ENCODE measurements at places on chromosomes 2 and 18.

- DNase-seq: no peak
Measured at GRCh38 chr2:218717262-218717661, 6.6 kb downstream of the TTLL4 start.

DNA sequence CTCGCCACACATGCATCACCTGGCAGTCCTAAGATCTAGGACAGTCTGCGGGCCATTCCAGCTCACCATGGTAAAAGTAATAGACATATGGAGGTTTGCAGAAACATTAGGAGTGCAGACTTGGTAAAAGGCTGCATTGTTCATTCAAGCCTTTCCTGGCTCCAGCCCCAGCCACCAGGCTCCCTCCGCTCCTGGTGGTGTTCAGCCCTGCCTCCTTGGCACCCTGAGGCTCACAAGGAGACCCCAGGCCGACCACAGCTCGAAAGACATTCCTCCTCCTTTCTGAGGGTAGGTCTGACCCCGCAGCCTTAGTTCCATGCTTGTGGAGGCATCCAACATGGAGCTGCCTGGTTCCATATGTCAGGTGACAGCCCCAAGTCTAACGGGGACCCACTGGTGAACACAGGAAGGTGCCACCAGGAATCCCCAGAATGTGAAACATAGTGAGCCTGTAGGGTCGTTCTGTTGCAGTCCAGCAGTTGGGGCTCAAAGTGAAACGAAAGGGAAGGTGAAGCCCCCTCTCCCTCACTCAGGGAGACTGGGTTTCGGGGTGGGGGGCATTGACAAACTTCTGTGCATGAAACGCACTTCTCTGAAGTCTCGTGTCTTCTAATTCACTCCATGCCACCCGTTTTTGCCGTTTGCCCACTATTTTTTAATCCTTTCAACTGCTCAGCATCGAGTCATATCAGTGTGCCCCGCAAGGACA is 5.0 kb upstream of the SP100 start:
- DNase-seq: no peak

DNA sequence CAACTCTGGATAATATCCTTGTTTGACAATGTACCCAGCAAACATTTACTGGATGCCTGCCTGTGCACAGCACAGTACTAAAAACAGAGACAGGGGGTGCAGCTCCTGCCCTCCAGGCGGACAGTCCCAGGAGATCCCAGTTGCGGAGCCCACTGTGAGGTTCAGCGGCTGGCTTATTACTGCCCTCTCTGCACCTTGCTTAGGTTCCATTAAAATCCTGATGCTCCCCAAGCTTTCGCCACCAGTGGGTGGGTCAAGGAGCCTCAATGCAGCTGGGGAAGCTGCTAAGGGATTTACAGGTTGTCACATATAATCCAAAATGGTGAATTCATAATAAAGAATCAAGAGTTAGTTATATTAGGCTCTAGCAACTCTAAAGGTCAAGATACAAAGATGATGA is 38.3 kb downstream of the CRACDL start:
- DNase-seq: no peak

DNA sequence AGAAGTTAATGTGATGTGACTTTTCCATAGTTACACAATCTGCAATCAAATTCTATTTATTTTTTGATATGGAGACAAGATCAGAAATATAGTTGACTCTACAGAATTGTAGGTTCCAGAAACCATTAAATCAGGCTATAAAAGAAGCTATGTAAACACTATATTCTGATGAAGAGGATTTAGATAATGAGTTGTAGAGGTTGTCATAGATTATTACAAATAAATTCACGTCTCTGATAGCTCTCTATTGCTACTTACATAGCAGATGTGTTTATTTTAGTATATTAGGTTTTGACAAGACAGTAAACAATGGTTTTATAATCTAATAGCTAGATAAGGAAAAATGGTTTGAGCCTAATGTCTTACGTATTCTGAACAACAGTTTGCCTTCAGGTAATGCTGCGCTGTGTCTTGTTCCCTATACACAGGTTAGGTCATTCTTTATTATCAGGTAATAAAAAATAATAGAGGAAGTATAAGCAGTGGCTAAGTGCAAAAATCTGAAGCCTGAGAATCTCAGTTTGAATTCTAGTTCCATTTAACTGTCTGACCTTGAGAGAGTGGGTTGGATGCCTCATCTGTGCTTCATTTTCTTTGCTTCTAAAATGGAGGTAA is 93.4 kb downstream of the PPP1R1C start:
- no peak for DNase-seq

DNA sequence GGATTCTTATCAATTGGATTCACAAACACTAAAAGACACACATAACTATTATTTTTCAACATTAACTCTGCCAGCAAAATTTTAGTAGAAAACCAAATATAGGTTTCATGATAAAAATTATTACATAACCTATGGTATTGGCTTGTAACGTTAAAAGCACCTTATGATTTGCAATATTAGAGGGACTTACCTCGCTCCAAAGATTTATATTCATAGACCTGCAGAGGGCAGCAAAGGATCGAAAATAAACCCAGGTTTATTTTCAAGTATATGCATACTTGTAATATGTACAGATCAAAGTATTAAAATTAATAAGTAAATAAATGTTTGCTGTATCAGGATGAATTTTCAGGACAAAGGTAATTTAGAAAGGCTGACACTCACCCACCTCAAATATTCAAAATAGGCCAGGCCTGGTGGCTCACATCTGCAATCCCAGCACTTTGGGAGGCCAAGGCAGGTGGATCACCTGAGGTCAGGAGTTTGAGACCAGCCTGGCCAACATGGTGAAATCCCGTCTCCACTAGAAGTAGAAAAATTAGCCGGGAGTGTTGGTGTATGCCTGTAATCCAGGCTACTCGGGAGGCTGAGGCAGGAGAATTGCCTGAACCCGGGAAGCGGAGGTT is 45.3 kb downstream of the LRPPRC start:
- no peak for DNase-seq

DNA sequence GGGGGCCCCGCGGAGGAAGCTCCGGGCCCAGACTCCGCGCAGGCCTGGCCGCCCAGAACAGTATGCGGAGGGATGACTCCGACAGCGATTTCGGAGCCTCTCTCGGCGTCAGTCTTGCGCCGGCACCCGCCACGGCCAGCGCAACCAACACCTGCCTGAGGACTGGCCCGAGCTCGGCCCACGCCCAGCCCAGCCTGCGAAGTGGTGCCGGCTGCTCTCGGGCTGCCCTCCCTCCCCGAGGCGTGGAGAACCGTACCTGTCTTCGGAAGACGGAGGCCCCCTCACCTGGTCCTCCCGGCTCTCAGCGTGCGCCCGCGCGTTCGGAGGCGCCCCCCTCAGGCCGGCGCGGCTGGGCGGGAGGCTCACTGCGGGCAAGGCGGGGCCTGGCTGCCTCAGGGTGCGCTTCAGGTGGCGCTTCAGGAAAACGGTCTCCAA is at the start of gene M1AP:
TSS of gene M1AP (minus strand) at position 322 of the 435 bp plus-strand sequence. CDS start 8,055 bp downstream, outside the sequence.
- no peak for DNase-seq

DNA sequence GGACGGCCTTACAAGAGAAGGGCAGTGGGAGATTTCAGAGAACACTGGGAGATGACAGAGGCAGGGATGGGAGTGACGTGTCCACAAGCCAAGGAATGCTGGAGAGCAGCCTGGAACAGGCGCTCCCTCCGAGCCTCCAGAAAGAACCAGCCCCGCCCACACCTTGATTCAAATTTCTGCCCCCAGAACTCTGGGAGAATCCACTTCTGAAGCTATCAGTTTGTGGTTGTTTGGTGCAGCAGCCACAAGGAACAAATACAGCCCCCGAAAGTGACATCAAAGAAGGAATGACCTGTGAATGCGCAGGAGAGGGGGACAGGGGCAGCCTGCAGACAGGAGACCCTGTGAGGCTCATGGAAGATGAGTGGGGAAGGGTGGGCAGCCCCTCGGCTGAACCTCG is 67.3 kb downstream of the TWIST2 start:
- no peak for DNase-seq

GRCh38 chr2:105671156-105671555 is 73.6 kb upstream of the NCK2 start:
- DNase-seq: no peak

DNA sequence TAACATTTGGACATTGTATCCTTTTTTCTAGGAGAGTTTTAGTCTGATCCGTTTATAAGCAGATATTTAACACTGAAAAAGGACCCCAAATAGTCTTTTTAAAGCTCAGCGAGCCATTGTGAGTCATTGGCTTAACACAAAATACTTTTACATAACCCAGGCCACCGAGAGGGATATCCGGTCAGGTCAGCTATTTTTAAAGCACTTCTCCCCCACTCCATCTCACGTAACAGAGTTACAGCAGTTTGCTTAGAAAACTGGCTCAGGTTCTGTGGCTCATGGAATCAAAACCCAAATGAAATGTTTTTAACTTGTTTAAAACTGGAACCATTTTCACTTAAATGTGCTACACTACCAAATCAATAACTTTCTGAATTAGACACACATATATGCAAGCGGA is 23.9 kb downstream of the COL4A3 start:
- no peak for DNase-seq

Measured in stimulated activated naive CD4-positive, alpha-beta T cell treated with Interleukin-2 at 50 U/mL for 16 hours (primary cell).